Right ventricle myocardium superior (tissue), 1 donor: ENCODE measurements at places on chromosomes 6 and 20. TPM values are rescaled to one million over a fixed set of nuclear protein-coding genes. Genes with fewer than 3 reads are reported as not detected.

The XKR7 gene
- total RNA-seq, result not detected

GRCh38 chr20:38970302-38970701 is 8.2 kb downstream of the DHX35 start:
- DNase-seq, result no peak

The PDE7B gene
- total RNA-seq, result 18.6 TPM

The PPP1R14C gene
- 131 TPM for total RNA-seq

- DNase-seq, result no peak
Observed at GRCh38 chr6:160238278-160238711, 20.3 kb downstream of the SLC22A2 start.

DNA sequence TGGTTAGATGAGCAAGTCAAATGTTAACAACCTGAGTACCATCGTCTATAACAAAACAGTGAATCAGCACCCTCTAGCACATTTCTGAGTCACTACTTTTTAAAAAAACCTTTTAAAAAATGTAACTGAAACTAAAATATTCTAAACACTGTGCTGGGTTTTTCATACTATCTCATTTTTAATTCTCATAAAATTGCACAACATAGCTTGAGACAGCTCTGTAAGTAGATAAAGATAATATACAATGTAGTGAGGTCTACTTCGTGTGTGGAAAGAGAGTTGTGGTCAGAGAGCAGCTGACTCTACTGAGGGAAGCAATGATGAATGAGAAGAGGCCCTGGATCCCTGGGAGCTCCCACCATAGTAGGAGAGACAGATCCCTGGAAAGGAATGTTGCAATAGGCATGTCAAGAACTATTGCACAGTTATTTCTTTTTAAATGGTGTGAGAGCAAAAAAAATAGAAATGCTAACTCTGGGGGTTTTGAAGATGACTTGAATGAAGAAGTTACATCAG is 13.6 kb upstream of the CALHM6 start:
- no peak for DNase-seq

- DNase-seq, result no peak
Observed at GRCh38 chr6:55776113-55776512, 99.3 kb downstream of the BMP5 start.

DNA sequence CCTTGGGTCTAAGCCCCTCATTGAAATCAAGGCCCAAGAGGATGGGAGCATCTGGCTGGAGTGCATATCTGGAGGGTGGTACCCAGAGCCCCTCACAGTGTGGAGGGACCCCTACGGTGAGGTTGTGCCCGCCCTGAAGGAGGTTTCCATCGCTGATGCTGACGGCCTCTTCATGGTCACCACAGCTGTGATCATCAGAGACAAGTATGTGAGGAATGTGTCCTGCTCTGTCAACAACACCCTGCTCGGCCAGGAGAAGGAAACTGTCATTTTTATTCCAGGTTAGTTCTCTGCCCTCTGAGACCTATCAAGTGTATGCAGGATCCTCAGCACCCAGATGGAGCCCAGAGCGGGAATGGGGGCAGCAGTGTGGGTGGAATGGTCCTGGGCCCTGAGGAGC is 5.1 kb downstream of the BTN2A2 start:
- DNase-seq, result no peak

The MUC21 gene
- not detected for total RNA-seq

The HELZ2 gene
- total RNA-seq, result 9.7 TPM

The CFAP206 gene
- not detected for total RNA-seq

The BPIFA1 gene
- not detected for total RNA-seq

The RAD21L1 gene
- total RNA-seq, result not detected

The SAMD3 gene
- 0.19 TPM for total RNA-seq

GRCh38 chr20:57695940-57696339 is 13.9 kb downstream of the PMEPA1 start:
- no peak for DNase-seq

- DNase-seq, result no peak
Observed at GRCh38 chr6:31479933-31480535, 17.9 kb upstream of the MICB start.

- DNase-seq, result no peak
Observed at GRCh38 chr6:131949620-131949908, 1.6 kb downstream of the CCN2 start.

DNA sequence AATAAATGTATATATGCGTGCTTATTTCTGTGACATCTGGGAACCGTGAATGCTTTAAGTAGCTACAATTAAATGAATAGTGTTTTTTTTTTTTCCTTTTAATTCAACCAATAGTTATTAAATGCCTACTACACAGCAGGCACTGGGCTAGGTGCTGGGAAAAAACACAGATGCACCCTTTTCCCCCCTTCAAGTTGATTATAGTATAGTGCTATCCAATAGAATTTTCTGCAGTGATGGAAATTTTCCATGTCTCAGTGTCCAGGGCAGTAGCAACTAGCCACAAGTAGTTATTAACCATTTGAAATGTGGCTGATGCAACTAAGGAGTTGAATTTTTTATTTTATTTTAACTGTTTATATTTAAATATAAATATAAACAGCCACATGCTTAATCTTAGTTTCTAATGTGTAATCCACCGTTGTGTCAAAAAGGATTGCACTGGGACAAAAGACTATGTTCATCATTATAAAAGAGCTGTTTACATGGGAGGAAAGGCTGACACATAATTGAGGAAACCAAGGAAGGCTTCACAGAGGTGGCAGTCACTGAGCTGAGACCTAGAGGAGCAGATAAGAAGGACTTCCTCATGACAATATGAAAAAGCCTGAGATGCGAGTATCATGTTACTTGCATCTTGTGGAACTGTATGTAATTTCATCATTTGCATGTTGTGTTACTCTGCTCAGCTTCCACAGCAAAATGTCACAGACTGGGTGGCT is 261.2 kb upstream of the PLCB4 start:
- DNase-seq, result no peak

The LAMA2 gene
- total RNA-seq, result 115 TPM

- no peak for DNase-seq
Observed at GRCh38 chr6:122817766-122818165, 28.7 kb downstream of the SMPDL3A start.

- DNase-seq, result no peak
Observed at GRCh38 chr6:3844097-3844463, 5.1 kb upstream of the FAM50B start.

DNA sequence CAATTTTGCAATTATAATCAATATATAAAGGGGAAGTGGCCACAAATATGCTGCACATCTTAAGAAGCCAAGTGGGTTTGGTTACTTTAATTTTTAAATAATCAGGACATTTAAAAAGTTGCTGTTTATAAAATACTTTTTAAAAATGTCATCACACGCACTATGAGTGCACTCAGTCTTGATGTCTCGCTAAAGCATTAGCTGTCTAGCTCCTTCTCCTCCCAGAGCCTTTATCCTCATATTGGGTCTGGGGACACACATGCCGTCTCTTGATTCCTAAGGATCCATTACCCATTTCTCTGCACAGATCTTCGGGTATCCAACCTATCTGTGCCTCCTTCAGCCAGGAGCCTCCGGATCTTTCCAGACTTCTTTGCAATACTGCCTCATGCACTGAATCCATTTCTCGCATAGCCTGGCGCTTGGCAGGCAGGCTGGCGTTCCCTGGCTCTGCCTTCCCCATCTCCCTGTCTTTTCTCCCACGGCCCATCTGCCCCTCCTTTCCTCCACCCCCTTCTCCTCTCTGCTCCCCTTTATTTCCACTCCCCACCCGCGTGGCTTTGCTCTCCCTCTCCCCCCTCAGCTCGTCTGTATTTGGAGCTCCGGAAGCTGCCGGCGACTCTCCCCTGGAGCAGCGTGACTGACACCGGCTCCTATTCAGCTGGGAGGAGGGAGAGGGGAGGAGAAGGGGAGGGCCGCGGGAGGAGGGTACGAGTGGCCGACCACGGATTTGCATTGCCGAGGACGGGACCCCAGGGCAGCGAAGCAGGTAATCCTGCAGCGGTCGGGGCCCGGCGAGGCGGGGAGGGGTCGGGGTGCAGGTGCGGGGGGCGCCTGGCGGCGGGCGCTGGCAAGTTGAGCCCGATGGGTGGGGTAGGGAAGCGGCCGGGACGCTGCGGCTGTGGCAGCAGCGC is at the start of gene CAP2:
Gene CAP2 (plus strand): TSS at position 618 of the 914 bp plus-strand sequence. CDS start 27,961 bp downstream, outside the sequence.
- DNase-seq, result peak; percentile 77
